ENCODE measurements at places on chromosomes 4 and X.
A peak's percentile ranks its signal among the peaks of the same experiment; 100 is the strongest.

GRCh38 chr4:146638333-146638785 is 334 bp upstream of the POU4F2 start:
- no peak for DNase-seq

GRCh38 chr4:153542834-153543233 is 76.7 kb downstream of the TMEM131L start:
- no peak for DNase-seq

DNA sequence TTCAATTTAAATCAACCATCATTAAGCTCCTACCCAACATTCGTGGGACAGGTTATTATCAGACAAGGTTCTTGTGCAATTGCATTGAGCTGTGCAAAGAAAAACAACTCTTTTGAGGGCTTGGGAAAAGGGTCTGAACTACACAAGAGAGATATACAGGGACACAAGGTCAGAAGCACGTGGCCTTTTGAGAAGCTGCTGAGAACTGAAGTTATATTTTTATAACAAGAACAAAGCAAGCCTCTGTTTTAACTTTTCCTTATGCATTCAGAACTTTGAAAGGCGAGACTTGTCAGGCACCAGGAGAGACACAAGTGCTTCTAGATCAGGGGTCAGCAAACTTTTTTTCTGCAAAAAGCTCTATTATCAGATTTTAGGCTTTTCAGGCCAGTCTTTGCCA is 274.8 kb upstream of the VCX start:
- no peak for DNase-seq

GRCh38 chr4:142393127-142393526 is 453.0 kb downstream of the INPP4B start:
- DNase-seq: no peak

GRCh38 chrX:152537373-152537772 is 86.3 kb upstream of the GABRA3 start:
- no peak for DNase-seq

GRCh38 chr4:147491086-147491485 is 10.2 kb downstream of the EDNRA start:
- no peak for DNase-seq

DNA sequence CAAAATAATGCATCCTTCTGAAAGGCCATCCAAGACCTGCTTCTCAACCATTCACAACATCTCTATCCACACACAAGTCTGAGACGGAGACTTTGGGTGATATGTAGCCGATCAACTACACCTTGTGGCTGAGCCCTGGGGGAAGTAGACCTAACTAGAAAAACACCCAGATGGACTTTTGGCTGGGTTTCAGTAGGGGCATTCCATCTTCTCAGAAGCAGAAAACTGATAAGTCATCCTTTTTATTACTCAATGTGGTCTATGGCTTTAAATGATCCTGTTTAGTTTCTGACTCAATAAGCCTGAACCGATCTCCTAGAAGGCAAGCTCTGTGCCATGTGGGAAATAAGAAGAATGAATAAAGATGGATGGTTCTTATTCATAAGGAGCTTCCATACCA is 82.5 kb upstream of the AFF2 start:
- DNase-seq: no peak

DNA sequence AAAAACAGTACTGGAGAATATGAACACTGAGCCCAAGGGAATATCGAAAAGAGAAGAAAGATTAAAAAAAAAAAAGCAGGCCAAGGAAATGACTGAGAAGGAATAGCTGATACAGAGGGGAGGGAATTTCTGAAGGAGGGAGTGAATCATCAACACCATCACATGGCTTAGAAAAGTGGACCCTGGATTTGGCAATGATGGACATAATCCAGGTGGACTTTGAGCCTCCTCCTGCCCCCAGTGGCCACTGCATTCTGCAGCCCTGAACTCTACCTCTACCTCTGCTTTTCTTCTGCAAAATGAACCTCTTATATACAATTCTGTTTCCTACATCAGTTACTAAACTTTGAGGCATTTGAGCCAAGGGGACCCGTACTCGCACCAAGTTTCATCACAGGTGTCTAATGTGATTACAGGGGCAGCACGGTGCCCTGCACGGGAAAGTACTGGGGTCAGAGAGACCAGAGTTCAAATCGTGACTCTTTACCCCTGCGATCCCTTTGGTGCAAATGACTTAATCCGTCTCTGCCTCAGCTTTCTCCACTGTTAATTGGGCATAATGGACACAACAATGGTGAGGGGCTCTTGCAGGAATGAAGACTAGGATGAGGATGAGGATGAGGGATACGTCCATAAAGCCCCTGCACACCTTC is 1.1 kb downstream of the OCIAD2 start:
- no peak for DNase-seq

- no peak for DNase-seq
Observed at GRCh38 chrX:151725338-151725614, 9.3 kb upstream of the CNGA2 start.

DNA sequence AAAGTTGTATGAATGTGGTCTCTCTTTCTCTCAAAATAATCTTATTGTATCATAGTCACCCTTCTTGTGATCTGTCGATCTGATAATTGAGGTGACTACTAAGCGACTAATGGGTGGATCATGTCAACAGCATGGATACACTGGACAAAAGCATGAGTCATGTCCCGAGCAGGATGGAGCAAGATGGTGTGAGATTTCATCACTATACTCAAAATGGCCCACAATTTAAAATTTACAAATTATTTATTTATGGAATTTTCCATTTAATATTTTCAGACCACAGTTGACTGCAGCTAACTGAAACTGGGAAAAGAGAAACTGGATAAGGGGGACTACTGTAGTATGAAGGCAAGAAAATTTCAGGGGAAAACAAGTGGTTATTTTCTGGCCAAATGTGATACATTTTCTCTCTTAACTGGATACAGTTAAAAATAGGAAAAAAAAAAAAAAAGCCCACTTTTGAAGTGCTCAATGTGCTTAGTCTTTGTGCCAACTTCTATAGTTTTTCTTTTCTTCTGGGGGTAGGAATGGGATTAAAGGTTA is 25.3 kb downstream of the FAM241A start:
- DNase-seq: no peak

DNA sequence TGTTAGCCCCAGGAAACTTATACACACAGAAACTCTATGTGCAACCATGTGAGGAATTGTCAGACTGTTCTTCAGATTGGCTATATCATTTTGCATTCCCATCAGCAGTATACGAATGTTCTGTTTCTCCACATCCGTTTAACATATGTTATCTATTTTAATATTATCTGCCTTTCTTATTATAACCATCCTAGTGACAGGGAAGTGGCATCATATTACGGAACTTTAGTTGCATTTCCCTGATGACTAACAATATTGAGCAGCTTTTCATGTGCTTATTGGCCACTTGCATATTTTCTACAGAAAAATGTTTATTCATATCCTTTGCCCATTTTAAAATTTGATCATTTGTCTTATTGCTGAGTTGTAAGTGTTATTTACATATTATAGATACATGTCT is 36.5 kb upstream of the IL15 start:
- no peak for DNase-seq

GRCh38 chr4:123034023-123034422 is 111.6 kb upstream of the NUDT6 start:
- no peak for DNase-seq

- no peak for DNase-seq
Observed at GRCh38 chr4:155609455-155610059, 57.1 kb upstream of the GUCY1A1 start.

DNA sequence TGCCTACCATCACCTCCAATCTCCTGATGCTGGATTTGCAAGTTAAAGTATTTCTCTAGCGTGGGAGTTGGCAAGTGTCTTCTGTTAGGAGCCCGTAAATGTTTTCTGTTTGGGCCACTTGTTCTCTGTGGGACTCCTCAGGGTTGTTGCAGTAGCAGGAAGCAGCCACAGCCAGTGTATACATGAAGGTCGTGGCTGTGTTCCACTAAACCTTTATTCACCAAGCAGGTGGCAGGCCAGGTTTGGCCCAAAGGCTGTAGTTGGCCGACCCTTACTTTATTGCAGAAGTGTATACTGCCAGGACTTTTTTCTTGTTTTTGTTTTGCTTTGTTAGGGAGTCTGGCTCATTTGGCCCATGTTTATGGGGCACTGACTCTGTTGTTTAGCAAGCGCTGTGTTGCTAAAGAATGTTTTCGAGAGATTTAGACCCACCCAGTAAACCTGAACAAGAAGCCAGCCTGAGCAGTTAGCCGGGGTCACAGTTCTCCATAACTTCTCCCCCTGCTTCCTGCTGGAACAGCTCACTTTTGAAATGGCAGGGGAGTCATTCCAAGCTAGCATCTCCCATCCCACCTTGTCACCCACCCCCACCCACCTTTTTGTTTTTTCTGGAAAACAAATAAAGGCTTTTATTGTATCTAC is 58.8 kb downstream of the SHROOM2 start:
- DNase-seq: no peak

DNA sequence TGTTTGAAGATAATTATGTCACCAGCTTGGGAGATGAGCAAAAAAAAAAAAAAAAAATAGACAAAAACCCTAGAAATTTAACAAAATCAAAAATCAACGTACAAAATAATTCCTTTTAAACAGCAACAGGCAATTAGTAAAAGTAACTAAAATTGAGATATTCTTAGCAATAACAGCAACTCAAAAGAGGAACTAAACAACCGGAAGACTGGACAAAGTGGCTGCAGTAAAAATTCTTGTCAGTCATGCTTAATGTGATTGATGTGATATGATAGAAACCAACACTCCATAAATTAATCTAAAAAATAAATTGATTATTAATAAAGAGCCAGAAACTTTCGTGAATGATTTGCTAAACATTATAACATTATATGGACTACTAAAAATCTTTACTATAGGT is 1534.6 kb upstream of the AGA start:
- no peak for DNase-seq

- no peak for DNase-seq
Observed at GRCh38 chrX:14027036-14027435, 2.7 kb downstream of the GEMIN8 start.

DNA sequence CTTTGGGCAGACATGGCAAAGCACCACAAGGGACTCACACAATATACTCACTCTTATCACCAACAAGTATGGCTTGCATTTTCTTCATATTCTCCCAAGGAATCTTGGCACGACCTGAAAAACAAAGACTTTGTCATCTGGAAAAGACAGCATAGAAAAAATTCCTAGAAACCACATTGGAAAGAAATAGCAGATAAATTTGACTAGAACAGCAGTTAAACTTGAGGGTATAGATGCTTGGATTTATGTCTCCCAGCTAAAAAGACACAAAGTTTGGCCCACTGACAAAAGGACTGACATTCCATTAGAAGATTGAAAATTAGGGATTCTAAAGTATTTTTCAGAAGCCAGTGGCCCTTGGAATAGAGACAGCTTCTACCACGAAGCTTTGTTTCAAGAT is 6.9 kb upstream of the VEGFC start:
- no peak for DNase-seq

DNA sequence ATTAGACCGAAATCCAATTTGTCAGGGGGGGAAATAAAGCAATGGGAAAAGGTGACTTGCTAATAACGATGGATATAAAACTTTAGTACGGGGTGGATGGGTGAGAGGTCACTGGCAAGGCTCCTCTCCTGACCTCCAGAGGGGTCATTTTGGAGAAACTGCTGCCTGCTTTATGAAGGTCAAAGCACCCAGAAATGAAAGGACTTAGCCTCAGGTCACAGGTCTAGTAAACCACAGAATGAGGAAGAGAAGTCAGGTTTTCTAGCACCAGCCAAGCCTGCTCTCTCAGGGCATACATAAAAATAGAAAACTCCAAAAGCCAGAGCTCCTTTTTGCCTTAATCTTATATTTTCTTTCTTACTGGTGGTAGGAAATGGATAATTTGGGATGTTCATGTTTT is 134.2 kb downstream of the SHROOM3 start:
- DNase-seq: no peak

GRCh38 chr4:42371305-42372252 is 25.7 kb upstream of the SHISA3 start:
- no peak for DNase-seq

DNA sequence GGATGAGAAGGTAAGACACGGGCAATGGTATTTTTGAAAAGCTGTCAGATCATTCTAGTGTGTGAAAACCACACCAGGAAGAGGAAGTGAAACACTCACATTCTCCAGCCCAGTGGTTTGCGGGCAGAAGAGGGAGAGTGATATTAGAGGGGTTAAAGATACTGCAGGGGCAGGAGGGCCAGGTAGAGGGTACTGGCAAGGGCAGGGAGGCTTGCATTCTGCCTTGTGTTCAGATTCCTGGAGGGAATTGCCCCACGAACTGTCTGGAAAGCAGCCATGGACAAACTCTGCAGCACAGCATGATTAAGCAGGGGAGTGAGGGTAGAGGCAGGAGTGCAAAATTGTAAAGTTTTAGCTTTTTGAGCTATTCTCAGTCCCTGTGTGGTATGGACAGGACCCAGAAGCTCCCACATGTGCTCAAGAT is 30.9 kb downstream of the NIPAL1 start:
- no peak for DNase-seq

DNA sequence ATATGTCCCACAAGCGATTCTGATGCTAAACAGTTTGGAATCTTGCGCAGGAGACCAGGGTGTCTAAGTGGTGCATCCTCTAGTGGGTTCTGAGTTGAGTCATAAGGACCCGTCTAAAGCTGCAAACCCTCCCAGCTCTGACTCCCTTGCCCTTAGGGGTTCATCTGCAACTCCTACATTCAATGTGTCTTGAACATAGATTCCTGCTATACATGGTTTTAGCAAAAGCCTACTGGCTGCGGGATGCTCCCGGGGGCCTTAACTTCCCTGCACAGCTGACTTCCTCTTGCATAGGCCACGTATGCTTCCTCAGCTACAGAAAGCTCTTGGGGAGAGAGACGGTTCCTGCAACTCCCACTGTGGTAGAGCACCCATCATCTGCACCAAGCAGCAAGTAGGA is 236.7 kb downstream of the EVC2 start:
- DNase-seq: no peak

DNA sequence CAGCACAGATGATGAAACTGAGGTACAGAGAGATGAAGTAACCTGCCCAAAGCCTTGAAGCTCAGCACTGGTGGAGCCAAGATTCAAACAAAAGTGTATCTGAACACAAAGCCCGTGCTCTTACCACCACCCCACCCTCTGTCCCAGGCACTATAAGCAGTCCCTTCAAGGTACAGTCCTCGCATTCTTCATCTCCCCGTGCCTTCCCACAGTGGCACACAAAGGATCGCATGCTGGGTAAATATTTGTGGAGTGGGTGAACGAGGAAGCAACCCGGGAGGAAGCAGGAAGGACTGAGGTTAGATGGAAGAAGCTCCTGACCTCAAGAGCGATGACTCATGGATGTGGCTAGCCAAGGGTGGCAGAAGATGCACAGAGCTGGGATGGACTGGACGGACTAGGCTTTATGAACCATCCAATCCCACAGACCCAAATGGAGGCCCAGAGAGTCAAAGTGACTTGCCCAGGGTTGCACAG is 18.4 kb downstream of the IQSEC2 start:
- DNase-seq: no peak

- peak; percentile 19 for DNase-seq
Observed at GRCh38 chr4:78776729-78777575, 802 bp downstream of the BMP2K start.

- DNase-seq: no peak
Observed at GRCh38 chr4:184196730-184197385, 20.8 kb downstream of the ENPP6 start.

DNA sequence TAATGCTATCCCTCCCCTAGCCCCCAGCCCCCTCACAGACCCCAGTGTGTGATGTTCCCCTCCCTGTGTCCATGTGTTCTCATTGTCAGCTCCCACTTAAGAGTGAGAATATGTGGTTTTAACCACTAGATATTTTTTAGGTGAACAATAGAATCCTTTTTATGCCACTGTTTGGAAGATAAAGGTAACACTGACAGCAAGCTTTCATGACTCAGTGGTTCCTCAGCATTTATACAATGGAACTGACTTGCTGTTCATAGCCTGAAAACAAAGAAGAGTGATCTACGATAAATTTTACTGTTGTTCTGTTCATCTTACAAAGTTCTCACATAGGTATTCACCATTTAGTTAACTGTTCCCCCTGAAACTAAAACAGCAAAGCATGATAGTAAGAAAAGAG is 147.8 kb downstream of the ARHGAP10 start:
- no peak for DNase-seq

Data from DMS153 (cell line).